ENCODE measurements at places on chromosomes 1 and 21. TPM values are rescaled to one million over a fixed set of nuclear protein-coding genes. Genes with fewer than 3 reads are reported as not detected.
A peak's percentile ranks its signal among the peaks of the same experiment; 100 is the strongest.

MATN1 gene
- not detected for total RNA-seq

IFNLR1 gene
- 10.7 TPM for total RNA-seq

TIE1 gene
- total RNA-seq: 24.2 TPM

DNAJC6 gene
- total RNA-seq: 4.2 TPM

FCRL6 gene
- 0.98 TPM for total RNA-seq

ILDR2 gene
- total RNA-seq: not detected

RGS18 gene
- total RNA-seq: 2.0 TPM

LCE1D gene
- total RNA-seq: not detected

ZNF683 gene
- 0.48 TPM for total RNA-seq

ARTN gene
- 1.8 TPM for total RNA-seq

ARMH1 gene
- 3.8 TPM for total RNA-seq

- DNase-seq: no peak
Observed at GRCh38 chr1:180566026-180566425, 7.3 kb downstream of the OVAAL start.

GRCh38 chr21:21921410-21922232, 923.4 kb downstream of the NCAM2 start:
- DNase-seq: no peak

DNA sequence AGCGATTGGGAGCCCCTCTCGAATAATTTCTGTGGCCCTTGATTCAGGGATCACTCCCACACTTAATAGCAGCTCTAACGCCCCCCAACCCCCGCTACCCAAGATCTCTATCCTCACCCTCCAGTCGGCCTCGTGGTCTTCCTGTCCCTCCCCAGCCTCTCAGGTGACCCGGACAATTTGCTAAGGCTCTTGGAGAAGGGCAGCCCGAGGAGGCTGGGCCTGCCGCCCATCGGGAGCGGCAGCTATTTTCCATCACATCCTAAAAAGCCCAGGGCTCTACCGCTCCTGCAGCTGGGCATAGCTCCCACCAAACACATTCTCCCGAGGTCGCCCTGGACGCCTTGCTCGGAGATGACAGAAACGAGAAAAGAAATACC, 12.0 kb upstream of the PHLDA3 start:
- DNase-seq: peak; percentile 46

DNA sequence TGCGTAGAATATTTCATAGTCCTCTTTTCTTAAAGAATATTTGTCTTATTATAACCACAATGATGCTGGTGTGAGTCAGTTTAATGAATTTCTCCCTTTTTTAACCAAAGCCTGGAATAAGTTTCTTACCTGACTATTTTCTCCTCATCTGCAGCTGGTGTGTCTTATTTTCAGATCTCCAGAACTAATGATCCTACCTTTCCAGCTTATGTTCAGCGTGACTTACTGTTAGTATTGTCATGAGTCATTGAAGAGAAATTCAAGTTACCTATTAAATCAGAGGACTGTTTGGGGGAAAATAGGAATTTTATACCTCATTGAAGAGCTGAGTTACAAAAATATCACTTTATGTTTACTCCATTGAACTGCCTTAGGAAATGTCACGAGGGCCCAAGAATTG, 482.1 kb downstream of the RWDD3 start:
- DNase-seq: no peak

GRCh38 chr1:113168946-113169345, 95.9 kb downstream of the LRIG2 start:
- DNase-seq: no peak

DNA sequence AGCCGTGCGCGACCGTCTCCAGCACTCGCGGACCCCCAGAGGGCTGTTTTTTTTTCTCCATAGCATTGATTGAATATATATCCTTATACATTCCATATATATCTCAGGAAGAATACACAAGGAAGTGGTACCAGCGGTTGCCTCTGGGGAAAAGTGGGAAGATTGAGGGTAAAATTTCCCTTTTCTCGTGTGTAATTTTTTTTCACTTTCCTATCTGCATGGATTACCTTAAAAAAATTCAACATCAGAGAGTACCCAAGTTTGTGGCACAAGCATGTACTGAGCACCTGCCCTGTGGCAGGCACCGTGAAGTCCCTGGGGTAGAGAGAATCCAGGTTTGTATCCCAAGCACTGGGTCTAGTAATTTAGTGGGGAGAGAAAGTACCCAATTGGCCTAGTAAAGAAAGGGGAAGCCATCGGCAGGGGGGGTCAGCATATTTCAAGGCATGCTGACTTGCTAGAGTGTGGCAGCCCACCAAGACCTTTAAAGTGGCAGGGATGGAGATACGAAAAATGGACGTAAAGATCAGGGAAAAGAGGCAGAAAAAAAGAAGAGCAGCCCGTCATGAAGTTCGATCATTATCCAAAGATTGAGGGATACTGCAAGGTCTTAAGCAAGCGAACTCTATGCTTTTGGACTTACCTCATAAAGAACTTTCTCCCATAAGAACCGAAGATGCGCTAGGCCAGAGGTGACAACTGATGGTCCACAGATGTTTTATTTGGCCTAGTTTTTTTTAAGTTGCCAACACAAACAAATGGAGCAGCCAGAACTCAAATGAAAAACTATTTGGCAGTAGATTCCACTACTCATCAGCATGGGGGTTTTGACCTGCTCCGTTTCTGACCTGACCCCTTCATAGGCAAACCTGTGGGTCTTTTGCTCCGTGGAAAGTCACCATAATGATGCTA, 1.5 kb upstream of the HMGN1 start:
- DNase-seq: no peak

DNA sequence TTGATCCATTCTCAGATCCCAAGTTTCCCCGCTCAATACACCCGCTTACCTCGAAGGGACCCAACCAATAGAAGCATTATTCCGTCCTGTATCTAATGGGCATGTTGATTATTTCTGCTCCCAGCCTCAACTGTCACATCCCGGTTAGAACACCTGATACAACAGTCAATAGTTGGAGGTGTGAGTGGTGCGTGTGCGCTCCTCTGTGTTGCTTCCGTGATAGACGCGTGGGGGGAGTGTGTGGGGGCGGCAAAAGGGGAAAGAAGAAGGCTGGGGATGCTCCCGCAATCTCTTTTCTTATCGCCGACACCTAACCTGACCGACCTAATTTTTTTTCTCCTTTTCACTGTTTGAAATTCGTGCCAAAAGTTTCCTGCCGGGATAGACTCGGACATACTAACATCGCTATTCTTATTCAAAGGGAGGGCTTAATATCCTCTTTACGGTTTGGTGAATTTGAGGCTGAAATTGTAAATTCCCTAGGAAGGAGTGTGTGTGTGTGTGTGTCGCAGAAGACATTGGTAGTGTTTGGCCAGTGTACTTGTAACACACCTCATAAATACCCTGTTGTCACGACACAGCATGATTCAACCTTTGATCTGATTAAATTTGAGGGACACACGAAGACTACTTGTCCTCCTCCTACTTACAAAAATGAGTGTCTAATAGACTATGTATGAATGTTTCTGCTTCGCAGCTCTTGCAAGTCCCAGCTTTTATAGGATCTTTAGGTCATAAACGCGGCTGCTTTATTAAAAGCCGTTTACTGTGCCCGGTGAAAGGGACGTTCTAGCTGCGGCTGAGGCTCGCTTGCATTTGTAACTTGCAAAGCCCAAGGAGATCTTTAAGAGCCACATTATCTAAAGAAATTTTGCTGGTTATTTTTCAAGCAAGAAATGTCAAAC, 1.5 kb upstream of the PROX1 start:
- no peak for DNase-seq

GRCh38 chr1:106749906-106750305, 306.6 kb upstream of the PRMT6 start:
- no peak for DNase-seq

DNA sequence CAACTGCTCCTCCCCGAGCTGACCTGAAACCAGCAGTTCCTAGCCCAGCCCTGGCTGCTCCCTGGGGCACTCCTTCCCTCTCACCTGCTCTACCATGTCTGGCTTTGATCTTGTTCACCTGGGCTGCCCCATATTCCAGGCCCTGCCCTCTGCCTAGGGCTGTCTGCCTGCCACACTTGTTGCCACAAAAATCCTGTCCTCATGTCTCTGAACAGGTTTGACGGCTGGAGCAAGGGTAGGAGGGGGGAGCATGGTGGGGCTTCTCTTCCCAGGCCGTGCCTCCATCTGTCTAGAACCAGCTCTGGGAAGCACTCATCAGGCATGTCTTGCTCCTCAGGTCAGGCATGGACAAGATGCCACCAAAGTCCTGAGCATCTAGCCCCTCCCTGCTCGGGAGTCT, 44.3 kb upstream of the WNT2B start:
- DNase-seq: peak; percentile 81

DNA sequence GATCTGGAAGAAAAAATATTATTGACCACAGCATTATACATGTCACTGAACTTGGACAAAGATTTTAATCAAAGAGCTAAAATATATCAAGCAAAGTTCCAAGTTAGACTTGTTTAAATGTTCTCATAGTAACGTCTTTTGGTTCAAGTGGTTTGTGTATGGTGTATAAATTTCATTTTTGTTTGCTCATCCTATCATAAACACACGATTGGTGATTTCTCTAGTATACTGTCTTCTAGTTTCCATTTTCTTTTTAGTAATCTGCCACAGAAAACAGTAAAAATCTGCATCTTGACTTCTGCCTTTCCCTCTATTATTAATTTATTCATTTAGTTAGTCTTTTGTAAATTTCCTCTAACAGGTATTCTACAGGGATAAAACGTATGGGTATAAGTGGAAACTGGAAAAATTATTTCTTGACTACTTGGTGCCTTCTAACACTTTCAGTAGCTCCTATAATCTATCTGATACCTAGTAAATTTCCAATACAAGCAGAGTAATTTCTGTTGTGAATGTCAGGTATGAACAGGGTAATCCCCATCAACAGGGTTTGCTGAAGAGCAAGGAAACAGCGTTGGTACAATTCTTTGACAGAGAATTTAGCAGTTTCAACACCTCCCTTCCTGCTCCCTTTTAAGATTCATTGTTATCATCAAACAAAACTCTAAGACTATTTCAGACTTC, 268.0 kb downstream of the PTPRC start:
- no peak for DNase-seq

DNA sequence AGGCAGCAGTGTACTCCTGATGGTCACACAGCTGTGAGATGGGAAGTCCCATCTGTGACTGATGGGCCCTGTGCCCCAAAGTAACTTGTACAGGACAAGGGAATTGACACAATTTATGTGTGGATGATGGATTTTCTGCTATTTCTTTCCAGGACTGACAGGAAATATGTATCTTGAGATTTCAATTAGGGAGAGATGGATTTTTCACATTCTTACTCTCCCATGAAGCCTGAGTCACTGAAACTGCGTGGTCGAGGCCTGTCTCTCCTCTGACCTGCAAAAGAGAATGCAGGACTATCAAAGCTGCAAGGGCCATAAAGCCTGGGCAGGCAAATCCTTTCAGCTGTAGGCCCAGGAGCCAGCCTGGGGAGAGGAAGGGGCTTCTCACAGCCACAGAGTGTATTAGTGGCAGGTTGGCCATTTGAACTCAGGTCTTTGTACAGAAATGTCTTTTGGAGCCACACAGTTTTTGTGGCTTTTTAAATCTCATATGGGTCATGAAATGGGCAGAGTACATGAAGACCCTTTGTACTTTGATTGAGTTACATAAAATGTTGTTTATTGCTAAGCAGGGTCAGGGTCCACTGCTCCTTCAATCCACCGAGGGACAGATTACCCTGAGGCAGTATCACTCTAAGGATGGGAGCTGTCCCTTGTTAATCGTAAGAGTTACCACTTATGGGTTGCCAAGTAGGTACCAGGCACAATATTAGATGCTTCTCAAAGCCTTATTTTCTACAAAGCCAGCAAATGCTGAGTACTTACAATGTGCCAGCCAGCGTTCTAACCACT, 14.8 kb downstream of the ALX3 start:
- DNase-seq: no peak

DNA sequence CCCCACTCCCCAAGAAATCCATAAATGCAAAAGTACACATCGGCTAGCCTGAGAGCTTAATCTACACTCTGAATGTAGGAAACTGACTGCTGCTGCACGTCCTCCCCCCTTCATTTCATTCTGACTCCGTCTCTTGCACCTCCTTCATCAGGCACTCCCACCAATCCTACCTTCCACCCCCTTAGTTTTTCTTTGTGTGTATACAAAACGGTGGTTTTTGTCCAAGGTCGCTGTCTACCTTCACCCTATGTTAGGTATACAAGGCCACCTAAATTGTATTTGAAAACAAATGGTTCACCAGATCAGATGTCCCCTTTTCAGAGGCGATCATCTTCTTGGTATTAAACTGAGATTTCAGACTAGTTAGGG, 1.9 kb downstream of the WDR26 start:
- DNase-seq: no peak

DNA sequence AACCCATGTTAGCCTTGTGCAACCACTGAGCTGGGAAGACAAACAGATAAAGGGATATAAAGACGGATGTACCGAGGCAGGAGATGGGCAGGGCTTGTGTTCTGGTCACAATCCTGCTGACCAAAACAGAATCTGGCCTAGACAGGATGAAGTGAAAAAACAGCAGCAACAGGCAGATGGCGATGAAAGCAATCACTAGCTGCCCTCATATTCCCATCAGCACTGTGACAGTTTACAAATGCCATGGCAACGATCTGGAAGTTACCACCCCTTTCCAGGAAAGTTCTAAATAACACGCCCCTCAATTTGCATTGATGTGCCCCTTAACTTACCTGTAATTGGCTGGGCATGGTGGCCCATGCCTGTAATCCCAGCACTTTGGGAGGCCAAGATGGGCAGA, 40.6 kb upstream of the CD46 start:
- no peak for DNase-seq

DNA sequence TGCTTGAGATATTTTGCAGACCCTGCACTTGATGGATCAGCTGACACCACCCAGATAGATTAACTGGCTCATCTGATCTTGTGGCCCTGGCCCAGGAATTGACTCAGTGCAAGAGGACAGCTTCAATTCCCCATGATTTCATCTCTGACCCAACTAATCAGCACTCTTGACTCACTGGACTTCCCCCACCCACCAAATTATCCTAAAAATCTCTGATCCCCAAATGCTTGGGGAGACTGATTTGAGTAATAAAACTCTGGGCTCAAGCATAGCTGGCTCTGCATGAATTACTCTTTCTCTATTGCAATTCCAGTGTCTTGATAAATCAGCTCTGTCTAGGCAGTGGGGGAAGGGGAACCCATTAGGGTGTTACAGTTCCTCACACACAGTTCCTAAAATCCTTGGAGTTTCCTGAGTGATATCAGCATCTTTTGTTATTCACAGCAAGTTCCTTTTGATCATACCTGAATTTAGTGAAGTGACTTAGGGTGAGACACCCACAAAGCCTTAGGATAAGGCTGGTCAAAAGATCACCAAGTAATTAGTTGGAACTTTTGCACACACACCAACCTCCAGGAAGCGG, 104.2 kb downstream of the COP1 start:
- no peak for DNase-seq

GRCh38 chr1:207698822-207699483, 52.9 kb upstream of the CD46 start:
- DNase-seq: peak; percentile 62

All from breast epithelium (tissue), 4 donors.